Activated CD4-positive, alpha-beta T cell treated with anti-CD3 and anti-CD28 coated beads, Interleukin-2, amount 50 U/mL, for 24 hours (primary cell): ENCODE measurements at places on chromosomes 5 and 9.

DNA sequence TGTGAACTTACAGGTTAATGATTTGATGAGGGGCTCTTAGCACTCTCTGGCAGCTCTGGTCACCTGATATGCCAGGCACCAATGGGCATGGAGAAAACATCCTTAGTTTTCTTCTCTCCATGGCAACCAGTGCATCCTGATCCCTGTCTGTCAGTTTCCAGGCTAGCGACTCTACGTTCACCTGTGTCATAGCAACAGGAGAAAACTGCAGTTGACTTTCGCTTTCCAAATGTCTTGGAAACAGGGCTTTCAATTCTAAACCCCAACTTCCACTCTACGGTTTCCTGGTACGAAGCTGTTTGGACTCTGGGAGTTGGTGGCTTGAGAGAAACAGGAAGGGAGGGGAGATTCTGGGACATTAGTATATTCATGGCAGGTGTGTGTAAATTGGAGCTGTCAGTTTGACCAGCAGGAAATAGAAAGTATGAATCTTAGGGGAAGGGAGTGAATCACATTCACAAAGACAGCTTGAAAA is 74.4 kb downstream of the SLC28A3 start:
- no peak for DNase-seq

GRCh38 chr9:20289423-20290010 is 332.8 kb downstream of the MLLT3 start:
- DNase-seq = no peak

DNA sequence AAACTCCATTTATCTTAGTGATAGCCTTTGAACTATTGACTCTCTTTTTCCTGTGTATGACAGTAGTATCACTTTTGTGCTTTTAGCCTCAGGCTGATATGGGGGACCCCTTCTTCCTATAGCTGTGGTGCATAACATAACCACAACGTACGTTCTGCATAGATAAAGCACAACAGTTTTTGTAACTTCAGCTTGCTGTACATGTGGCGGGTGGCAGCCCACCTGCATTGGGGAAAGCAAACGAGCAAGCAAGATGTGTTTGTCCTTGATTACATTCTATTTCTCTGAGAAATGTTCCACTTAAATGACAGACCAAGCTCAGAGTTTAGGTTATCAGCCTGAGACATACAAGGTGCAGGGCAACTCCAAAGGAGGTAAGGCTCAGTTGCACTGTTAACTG is 309.4 kb downstream of the KDM4C start:
- DNase-seq = no peak

- DNase-seq = no peak
These were observed 460.2 kb downstream of the GADD45G start for GRCh38 chr9:90064971-90065370.

DNA sequence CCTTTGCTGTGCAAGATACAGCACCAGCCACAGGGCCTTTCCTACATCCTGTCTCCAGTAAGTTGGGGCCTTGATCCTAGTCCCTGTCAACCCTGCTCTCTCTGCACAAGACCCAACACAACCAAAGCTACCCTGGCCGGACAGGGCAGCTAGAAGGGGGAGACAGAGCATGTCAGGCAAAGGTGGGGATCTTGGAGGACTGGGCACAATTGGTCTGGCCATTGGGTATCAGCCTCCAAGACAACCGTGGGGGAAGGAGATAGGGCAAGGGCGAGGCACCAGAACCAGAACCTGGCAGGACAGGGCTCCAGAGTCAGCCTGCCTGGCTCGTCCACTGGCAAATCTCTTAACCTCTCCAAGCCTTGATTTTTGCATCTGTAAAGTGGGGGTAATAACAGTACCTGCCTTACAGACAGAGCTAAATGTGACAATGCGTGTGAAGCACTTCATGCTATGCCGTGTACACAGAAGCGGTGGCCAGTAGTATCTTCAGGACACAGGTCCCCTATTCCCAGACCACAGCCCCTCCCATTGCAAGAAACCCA is 51.6 kb upstream of the CDKN2AIPNL start:
- no peak for DNase-seq
